ENCODE measurements at places on chromosomes 6 and 20.

- DNase-seq, result no peak
Measured at GRCh38 chr6:97626671-97627441, 343.8 kb upstream of the MMS22L start.

DNA sequence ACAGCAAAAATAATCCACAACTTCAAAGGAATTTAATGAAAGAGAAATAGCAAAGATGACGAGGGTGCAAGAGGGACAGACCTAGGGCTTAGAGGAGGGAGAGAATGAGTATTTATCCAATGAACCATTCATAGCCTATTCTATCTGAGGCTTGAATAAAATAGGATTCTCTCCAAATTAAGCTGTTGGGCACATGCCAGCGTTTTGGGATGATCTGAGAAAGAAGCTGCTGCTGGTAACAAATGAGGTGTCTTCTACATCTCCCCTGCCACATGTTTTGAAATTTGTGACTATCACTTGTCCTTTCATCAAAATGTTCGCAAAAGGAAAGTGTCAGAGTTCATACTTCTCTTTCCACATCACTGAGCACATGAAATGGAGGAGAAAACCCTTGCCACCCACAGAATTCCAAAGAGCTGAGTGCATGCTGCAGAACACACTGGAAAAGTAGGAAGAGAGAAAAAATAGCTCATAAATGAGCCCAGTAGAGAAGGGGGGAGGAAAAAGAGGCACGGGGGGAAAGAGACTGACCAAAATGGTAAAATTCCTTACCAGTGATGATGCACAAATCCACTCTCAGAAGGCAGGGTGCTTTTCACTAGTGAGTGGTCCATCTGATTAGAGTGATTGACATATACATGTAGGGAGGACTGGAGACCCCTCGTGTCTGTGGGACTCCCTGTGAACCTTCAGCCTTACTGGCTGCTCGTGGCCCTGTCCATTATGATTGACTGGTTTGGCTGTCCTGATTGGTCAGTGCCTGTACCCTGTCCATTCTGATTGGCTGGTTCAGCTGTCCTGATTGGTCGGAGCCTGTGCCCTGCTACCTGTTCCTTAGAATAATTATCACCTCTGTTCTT, 180.5 kb downstream of the OGFRL1 start:
- DNase-seq, result no peak

DNA sequence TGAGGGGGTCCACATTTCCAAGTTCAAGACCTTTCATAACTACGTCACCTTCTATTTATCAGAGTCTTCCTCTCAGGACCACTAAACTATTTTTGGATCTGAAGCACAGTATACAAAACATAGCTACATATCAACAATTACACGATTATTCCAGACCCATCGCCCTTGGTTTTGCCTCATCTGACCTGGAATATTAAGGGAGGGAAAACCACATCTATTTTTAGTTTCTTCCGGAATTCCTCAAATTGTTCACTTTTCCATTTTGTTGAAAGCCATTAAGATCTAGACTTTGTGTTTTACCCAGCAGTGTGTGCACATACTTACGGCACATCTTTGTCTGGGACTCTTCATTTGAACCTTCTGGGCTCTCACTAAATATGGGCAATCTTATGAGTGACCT, 12.0 kb upstream of the ADGRF5 start:
- DNase-seq, result no peak

DNA sequence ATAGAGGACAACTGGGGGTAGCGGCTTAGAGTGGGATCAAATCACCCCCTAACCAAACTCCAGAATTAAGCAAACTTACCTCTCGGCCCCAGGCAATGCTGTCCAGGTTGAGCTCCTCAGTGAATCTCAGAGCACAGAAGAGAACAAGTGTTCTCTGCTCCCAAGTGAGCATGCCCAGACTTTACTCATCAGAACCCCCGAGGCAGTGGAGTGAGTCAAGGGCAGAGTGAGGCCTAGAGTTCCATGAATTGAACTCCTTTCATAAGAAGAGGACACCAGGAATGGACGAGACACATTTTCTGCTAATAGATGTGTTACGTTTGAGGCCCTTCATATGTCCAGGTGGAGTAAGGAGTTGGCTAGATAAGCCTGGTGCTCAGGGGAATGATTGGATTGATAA, 134.0 kb upstream of the DTNBP1 start:
- no peak for DNase-seq

GRCh38 chr6:135382182-135382628, 115.3 kb downstream of the AHI1 start:
- DNase-seq, result no peak

DNA sequence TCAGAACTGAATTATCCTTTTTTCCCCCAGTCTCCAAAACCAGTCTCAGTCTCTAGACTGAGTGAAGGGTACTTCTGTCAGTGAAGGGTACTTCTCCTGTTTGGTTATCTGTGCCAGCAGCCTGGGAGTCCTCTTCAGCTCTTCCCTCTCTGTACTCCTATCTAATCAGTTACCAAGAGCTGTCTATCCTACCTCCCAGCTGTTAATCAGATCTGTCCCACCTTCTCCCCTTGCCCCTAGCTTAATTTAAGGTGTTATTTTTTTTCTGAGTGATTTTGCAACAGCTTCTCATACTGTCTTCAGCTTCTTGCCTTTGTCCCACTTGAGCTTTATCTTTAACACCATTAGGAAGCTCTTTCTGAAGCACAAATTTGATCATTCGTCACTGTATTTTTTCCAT, 491.9 kb upstream of the SOX4 start:
- DNase-seq, result no peak

GRCh38 chr20:41081276-41081814, 52.7 kb downstream of the TOP1 start:
- DNase-seq, result no peak
